ENCODE measurements at places on chromosomes 7 and 10.

DNA sequence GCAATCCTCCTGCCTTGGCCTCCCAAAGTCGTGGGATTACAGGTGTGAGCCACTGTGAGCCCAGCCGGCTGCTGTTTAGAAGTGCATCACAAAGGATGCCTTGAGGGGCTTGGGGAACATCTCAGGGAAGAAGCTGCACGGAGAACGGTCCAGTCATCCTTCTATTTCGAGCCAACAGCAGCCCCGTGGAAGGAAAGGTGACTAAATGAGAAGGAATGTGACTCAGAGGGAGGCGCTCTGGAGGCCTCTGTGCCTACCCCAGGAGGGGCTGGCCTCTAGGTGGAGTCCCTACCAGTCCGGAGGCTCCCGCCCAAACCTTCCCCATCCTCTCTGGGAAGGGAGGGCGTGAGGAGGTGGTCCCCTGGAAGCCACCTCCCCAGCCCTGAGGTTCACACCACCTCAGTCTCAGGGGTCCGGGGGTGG is 76.2 kb downstream of the CTBP2 start:
- DNase-seq: peak; percentile 62

- DNase-seq: peak; percentile 74
These were observed 536.6 kb downstream of the HTR7 start for GRCh38 chr10:90321132-90321816.

- DNase-seq: no peak
These were observed 75.8 kb downstream of the PODXL start for GRCh38 chr7:131480384-131481315.

DNA sequence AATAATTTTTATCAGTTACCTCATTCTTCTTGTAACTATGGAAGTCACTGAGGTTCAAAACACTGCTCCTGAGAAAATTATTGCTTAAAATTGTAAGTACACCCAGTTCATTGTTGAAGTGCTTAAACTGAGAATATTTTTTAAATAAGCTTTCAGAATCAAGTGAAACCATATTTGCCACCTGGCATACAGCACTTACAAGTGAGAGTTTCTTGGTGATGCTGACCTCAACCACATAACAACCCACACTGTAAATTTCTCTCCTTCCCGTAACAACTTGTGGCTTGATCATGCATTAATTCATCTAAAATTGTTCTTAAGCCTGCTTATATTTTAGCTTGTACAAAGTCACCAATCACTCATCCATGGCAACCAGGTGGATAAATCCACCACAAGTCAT is 34.0 kb downstream of the IMMP2L start:
- no peak for DNase-seq

DNA sequence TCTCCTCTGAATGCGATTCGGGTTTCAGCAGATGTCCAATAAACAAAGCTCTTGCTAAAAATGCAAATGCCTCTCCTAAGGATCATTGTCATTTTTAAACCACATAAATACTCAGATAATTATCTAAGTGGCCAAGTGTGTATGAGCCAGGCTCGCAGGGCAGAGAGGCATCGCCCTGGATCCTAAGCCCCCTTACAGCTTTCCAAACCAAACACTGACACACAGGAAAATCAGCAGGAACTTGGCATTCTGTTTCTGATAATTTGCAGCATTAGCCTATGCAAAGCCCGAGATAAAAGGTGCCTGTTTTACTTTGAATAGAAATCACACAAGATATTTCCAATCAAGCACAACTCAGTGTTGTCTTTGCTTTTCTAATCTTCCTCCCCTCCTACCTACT is 134.4 kb downstream of the ABCA13 start:
- DNase-seq: no peak
